ENCODE measurements at places on chromosomes 13 and 19.

DNA sequence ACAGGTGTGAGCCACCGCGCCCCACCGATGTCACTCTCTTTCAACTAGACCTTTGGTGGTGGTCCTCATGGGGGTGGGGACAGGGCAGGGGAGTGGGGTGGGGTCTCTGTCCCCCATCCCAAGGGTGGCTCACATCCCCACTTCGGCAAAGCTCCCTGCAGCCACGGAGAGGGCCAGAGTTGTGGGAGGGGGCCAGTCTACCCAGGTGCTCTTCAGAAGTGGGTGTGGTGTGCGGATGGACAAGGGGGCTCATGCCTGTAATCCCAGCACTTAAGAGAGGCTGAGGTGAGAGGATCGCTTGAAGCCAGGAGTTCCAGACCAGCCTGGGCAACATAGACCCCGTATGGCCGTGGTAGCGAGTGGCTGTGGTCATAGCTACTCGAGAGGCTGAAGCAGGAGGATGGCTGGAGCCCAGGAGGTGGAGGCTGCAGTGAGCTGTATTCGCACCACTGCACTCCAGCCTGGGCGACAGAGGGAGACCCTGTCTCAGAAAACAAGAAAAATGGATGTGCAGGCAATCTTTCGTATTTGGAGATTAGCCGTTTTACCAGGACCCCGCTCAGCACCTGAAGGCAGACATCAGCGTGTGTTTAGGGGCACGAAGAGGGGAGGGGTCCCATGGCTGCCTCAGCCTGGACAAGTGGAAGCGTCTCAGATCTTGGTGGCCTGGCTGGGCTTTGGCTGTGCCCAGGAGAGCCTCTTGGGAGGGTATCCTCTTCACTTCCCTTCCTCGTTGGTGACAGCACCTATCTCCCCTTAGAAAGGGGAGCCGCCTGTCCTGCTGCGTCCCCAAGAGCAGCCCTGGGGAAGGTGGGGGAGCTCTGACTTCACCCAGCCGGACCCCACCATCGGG is 846 bp downstream of the TGFBR3L start:
- DNase-seq, result no peak

DNA sequence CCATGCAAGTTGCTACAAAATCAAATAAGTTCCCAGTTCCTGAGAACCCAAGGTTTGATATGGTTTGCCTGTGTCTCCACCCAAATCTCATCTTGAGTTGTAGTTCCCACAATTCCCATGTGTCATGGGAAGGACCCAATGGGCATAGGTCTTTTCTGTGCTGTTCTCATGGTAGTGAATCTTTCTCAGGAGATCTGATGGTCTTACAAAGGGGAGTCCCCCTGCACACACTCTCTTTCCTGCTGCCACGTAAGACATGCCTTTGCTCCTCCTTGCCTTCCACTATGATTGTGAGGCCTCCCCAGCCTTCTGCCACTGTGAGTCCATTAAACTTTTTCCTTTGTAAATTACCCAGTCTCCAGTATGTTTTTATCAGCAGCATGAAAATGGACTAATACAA is 28.5 kb upstream of the TSHZ3 start:
- DNase-seq, result no peak

DNA sequence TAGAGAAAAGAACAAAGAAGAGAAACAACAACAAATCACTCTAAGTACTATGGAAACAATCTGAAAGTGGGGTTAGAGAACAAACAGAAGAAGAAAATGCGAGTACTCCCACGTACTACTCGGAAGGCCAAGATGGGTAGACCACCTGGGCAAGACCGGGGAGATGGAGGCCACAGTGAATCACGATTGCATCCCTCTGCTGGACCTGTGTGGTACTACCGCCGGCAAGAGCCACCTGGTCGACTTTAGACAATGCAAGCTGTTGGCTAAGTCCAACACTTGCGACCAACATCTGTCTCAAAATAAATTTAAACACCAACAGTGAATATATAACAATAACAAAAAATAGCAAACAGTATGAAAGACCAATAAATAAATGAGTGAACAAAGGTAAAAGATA is 45.5 kb upstream of the ZNF91 start:
- DNase-seq, result no peak

- no peak for DNase-seq
Measured at GRCh38 chr19:11480715-11481533, at the start of gene ELAVL3. Gene ELAVL3 (minus strand): TSS chr19:11481046. CDS start chr19:11480608, 438 bp downstream.

- no peak for DNase-seq
Measured at GRCh38 chr19:45887200-45887710, 1.3 kb upstream of the IRF2BP1 start.

- no peak for DNase-seq
Measured at GRCh38 chr13:84479656-84480055, 597.4 kb upstream of the SLITRK1 start.

DNA sequence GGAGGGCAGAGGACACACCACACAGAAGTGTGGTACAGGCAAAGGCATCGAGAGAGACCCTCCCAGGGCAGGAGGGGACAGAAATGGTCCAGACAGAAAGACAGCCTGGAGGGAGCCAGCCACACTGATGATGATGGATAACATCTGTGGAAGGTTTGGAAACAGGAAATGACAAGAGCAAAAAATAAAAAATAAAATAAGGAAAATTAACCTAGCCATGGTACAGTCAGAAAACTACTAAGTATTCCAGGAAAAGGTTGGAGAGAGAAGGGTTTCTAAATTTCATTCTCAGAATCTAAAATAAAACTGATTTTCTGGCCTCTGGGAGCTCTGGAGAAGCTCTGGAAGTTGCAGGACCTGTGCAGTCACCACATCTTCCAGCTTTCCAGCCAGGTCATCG is 115.2 kb upstream of the VSTM2B start:
- DNase-seq, result no peak

- DNase-seq, result no peak
Measured at GRCh38 chr19:10288662-10289166, 1.0 kb upstream of the ICAM5 start.

DNA sequence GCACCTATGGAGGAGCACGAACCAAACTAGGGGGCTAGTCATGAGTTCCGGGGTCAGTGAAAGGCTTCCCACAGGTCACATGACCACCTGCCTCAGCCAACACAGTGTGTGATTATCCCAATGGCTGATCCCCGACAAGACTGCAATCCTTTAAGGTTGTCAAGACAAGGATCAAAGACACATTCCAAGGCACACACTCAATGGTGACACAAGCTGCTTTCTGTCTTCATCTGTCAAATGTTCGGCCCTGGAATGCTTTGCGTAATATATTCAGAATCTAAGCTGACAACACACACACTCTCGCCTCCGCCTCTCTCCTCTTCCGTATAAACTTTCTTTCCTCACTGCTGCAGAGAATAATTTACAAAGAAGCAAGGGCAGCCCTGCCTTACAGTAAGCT is 11.7 kb downstream of the RANBP3 start:
- no peak for DNase-seq

GRCh38 chr13:59332966-59333365 is 830.8 kb downstream of the DIAPH3 start:
- DNase-seq, result no peak

- no peak for DNase-seq
Measured at GRCh38 chr19:8897106-8897505, 64.9 kb downstream of the MBD3L1 start.

- DNase-seq, result no peak
Measured at GRCh38 chr13:81395368-81395767, 1054.4 kb upstream of the SPRY2 start.

GRCh38 chr13:46392967-46393366 is 5.9 kb upstream of the RUBCNL start:
- DNase-seq, result no peak

GRCh38 chr13:113905942-113906341 is 42.1 kb upstream of the GAS6 start:
- DNase-seq, result no peak

DNA sequence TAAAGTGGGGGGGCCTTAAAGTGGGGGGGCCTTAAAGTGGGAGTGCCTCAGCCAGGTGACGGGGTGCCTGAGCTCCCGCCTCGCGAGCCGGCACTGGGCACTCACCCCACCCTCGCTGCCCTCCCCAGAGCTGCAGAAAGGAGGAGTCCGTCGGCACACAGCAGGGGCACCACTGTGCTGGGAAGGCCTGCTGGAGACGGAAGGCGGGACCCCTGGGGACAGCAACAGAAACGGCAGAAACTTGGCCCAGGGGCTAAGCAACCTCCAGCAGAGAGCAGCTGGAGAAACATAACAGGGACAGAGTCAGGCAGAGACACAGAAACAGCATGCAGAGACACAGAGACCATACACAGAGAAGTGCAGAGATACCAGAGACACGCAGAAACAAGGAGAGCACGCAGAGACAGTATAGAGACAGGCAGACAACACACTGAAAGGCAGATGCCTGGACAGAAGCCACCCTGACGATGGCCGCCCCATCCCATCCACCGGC is 7.9 kb downstream of the CFD start:
- no peak for DNase-seq

- no peak for DNase-seq
Measured at GRCh38 chr13:43985422-43986072, 105.8 kb downstream of the LACC1 start.

DNA sequence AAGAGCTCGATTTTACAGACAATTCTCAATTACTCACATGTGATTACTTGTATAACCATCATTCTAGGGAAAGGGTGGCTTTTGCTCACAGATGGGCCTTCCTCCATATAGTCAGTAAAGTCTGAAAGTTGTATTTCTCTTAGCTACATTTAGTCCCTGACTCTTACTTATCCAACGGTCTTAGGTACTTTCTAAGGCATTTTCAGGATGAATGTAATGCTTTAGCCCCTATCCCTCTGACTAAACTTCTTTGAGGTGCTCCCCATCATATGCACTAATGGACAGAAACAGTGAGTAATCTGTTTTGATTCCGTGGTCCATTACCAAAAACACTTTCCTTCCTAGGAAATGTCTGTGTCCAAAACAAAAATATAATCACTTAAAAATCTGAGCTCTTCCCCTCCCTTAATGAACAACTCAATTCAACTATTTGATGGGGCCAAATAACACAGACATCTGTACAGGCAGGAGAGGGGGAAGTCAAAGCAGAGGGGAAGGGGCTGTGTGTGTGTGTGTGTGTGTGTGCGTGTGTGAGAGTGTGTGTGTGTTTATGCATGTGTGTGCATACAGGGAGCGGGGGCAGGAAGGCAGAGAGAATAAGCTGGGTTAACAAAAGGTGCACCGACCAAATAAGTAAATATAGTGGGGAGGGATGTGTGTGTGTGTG is 84.9 kb downstream of the USP12 start:
- no peak for DNase-seq

- no peak for DNase-seq
Measured at GRCh38 chr13:46211116-46211482, 629 bp upstream of the LRRC63 start.

DNA sequence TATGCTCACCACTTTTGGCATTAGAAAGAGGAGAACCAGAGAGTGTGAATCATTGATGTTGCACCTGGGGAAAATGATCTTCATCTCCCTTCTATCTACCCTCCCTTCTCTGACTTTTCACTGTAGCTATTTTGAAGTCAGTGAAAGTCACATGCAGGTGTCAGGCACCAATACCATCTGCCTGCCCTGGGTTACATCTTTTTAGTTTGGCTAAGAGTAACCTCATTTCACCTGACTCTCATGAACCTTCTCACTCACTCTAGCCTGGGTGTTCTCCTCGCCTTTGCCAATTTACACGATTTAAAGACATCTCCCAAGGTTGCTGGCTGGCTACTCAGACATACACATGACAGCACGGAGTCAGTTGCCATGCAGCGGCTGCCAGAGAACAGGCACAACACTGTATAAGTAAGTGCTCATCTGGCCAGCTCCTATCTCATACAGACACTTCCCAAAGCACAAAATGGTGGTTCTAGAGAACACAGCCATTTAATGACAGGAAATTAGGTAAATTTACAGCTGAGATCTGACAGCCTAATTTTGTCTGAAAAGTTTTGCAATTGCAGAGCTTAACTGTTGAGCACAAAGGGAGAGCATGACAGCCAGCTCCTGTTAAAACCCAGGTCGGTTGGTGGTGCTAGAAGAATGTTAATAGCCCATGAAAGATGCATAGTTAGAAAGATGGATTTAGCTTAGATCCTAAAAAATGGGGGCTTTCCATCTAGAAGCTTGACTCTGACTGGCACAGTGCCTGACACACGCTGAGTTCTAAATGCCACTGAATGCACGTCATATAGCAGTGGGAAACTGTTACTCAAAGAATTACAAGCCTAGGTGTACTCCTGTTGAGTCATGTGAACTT is 32.5 kb downstream of the LCP1 start:
- no peak for DNase-seq

DNA sequence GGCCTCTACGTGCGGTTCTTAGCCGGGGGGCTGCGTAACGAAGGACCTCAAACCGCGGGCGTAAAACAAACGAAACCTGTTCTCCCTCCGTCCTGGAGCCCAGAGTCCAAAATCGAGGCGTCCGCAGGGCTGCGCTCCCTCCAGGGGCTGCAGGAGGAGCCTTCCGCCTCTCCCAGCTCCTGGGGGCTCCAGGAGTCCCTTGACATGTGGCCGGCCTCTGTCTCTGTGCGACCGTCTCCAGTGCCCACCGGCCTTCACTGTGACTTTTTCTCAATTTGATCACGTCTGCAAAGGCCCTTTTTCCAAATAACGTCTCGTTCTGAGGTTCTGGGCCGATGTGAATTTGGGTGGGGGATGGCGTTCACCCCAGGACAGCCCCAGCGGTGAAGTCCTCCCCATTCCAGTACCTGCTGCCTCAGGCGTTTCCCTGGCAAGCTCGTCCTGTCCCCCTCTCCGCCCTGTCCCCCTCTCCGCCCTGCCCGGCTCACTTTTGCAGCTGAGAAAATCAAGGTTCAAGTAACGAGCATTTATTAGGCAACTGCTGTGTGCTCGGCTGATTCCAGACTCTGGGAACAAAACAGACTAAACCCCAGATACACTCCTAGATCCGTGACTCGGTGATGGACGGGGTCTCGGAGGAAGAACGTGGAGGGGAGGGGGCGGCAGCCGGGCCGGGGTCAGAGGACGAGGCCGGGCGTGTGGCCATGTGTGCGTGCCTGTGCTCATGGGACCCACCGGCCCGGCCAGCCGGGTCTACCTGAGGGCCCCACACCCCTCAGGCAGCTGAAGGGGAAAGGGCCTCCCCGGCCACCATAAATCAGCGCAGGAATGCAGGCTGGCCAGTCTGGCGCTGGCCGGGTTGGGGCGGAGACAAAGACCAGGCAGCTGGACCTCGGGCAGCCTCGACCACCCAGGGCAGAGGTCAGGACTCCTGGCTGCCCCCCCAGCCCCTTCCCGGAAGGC is 28.1 kb upstream of the WDR18 start:
- no peak for DNase-seq

DNA sequence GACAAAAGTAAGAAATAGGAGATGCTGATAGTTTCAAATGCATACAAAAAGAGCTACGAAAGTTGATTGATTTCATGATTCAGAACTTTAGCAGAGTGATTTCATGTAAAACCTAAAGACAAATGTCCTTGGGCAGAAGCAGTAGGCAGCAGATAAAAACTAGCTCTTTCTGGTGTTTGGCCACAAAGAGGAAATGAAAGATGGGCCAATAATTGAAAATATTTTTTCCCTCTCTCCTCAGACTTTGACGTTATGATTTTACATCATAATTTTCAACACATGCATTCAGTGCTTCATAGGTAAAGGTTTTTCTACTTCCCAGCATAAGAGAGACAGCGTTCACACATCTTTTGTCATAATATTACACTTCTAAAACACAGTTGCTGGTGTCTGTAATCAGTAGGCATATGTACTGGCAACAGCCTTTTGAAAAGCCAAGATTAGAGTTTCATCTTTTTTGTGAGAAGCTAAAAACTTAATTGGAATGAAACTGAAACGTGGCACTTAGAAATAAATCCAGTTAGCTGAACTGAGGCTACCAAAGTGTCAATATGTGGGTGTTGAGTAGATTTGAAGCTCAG is 9.3 kb downstream of the SCEL start:
- no peak for DNase-seq
